ENCODE measurements at places on chromosomes 2 and 18.

DNA sequence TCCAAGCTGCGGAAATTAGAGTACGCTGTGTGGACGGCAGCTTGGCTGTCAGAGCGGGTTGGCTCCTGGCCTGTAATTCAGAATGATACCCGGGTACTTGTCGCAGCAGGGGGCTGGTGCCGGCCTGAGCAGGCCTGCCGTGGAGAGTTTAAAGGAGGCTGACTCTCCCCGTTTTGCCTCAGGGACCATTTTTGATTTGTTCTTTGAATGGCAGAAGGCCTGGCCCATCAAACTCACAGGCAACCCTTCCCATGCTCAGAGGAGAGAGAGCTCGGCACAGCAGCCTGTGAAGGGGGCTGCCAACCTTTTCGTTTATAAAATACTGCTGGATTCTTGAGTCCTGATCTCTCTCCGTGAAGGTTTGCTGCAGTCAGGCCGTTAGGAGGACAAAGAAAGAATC, 151.3 kb downstream of the KLHL29 start:
- no peak for DNase-seq

- DNase-seq = no peak
These were observed 53.8 kb upstream of the GATA6 start for GRCh38 chr18:22115573-22115972.

- no peak for DNase-seq
These were observed 11.5 kb downstream of the VPS4B start for GRCh38 chr18:63410792-63411191.

DNA sequence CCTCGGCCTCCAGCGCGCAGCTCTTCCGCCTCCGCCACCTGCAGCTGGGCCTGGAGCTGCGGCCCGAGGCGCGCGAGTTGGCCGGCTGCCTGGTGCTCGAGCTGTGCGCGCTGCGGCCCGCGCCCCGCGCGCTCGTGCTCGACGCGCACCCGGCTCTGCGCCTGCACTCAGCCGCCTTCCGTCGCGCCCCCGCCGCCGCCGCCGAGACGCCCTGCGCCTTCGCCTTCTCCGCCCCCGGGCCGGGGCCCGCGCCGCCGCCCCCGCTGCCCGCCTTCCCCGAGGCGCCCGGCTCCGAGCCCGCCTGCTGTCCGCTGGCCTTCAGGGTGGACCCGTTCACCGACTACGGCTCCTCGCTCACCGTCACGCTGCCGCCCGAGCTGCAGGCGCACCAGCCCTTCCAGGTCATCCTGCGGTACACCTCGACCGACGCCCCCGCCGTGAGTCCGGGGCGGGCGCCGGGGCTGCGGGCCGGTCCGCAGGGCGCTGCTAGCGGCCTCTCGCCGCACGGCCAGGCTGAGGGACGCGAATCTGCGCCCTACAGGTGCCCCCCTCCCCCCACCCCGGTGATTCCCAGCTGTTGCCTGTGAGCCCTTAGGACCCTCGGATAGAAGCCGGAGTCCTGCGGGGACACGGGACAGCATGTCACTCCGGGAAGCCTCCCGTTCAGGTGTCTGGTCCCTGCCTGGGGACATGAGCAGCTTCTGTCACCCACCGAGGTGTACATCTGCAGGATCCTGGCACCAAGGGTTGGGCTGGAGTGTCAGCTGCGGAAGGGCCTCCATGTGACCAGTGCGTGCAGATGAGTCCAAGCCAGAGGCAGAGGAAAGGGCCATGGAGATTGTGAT, 616 bp downstream of the RNPEPL1 start:
- peak; percentile 46 for DNase-seq

GRCh38 chr2:147006736-147007141, 838.1 kb upstream of the ACVR2A start:
- DNase-seq = no peak

GRCh38 chr2:174002679-174003078, 37.5 kb upstream of the SP3 start:
- DNase-seq = no peak

DNA sequence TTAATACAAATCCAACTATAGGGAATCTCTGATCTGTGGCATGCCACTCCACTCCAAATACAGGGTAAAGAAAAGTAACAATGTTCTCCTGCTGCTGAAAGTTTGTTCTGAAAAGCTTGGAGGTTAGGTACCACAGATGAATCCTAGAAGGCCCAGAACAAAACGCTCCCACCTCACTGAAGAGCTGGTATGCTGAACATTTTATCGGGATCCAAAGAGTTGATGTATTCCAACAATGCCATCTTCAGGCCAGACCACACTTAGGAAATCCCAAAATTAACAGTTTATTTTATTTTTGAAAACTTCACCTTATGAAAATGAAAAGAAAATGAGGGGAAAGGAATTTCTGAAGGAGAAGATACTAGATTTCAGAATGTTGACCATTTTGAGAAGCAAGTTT, 145.1 kb upstream of the CDH19 start:
- no peak for DNase-seq

GRCh38 chr2:240089306-240089705, 36.0 kb upstream of the OR6B3 start:
- DNase-seq = no peak

DNA sequence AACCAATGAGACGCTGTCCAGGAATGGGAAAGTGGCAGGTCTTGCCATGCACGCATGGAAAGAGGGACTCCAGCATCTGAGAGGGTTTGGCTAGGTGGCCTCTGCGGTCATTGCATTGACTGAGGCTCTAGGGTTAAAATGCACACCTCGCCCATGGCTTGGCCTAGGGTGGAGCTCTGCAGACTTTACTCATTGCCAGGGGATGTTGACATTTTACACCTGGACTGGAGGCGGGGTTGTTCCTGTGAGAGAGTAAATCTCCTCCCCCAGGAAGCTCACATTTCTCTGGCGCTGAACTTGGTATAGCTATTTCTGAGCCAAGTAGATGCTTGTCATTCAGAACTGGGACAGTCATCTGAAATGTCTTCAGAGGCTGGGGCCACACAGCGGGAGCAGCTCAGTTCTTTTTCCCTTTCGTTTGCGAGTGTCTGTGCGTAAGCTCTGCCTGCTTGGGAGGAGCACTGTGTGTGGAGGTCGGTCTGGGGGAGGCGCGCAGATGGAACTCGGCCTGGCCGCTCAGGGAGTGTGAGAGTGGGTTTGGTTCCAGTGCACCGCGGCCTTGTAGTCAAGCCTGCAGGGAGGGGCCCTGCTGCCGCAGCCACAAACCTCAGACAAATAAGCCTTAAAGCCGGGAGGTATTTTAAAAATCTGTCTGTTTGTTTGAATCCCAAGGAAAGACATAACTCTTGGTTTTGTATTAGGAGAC, 76.5 kb downstream of the LPIN1 start:
- no peak for DNase-seq

DNA sequence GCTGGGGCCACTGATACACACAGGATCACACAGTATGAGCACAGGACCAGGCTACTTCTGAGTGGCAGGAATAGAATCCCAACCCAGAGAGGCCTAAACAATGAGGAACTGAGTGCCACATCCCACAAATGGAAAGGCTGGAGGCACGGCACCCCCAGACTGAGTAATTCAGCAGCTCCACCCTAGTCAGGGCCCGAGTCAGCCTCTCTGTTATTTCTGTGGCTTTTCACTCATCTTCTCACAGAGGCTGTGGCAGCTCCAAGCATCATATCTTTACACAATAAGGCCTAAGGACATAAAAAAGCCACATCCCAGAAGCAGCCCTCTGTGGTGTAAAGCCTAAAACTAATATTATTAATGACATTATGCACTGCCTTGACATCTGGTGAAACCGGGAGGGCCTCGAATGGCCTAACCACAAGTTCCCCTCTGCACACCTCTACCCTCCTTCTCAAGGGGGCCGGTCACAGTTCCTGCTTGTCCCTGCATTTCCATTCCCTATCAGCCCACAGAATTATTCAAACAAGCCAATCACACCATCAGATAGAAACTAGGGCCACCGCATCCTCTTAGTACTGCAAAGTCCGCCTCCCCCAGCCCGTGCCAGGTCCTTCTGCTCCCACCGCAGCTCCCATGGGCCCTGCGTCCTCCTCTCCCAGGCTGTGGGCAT, 12.5 kb upstream of the MAL start:
- no peak for DNase-seq

DNA sequence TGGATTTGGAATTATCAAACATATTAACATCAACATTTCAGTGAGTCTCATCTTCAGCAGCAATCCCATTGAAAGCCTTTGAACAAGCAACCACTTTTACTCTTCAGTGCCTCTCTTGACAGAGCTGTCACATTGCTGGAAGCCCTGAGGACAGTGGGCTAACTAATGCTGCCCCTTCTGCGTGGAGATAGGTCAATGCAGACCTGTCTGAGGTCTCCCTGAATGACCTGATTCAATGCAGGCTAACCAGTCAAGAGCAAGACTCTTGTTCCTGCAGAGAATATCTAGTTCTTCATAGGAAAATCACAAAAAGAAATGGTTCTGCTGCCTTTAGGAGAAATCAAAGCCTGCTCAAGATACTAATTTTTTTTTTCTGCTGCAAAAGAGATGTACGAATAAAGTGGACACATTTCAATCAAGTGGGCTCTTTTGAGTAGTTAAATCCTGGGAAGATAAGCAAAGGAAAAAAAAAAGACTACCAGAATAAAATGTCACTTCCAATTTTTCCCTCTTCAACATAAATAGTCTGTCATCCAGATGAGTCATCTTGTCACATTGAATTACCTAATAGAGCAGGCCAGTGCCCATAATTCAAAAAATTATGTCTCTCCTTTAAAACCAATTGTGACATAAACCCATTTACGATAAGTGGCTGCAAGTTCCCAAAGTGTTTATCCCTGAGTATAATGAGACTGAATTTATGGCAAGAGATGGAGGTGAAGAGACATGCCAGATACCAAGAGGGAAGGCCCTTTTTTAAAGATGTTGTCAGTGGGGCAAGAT, 1269.0 kb upstream of the DDX18 start:
- no peak for DNase-seq

DNA sequence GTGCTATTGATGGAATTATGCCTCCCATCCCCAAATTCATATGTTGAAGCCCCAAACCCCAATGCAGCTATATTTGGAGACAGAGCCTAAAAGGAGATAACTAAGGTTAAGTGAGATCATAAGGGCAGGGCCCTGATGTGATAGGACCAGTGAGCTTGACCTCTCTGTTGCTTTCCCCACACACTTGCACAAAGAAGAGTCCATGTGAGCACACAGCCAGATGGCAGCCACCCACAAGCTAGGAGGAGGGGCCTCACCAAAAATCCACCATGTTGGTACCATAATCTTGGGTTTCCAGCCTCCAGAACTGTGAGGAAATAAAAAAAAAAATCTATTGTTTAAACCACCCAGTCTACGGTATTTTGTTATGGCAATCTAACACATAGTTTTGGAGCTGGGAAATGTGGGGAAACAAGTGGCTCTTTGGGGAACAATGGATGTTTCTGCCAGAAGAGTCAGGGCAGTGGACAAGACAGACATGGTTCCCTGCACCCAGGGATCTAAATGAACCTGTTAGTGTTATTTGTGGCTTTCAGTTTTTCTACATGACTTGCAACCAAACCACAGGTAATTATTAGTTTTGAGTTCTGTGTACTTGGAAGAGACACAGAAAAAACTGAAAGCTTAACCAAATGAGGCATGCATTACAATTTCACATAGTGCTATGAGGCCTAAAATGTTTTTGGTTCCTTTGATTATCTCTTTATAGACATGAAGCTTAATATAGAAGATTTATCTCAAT, 259.1 kb downstream of the LTBP1 start:
- no peak for DNase-seq

GRCh38 chr2:233456934-233457333, 102.6 kb downstream of the DGKD start:
- no peak for DNase-seq

- DNase-seq = no peak
These were observed 29.5 kb downstream of the SCN2A start for GRCh38 chr2:165268754-165269153.

GRCh38 chr2:2847209-2847676, 516.2 kb upstream of the MYT1L start:
- no peak for DNase-seq

DNA sequence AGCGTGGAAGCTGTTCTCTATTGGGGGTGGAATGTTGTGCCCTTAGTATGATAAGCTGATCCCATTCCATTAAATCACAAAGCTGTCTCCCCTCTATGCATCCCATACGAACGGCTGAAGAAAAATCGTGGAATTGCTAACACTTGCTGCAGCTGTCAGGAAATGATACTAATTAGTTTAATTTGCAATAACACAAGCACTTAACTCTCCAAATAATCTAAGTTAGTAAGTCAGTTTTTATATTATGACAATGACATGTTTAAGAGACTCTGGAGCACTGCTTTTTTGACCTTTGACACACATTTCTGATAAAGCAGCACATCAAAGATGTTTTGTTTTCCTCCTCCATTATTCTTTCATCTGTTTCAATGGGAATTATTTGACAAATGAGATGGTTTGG, 123.7 kb upstream of the SATB2 start:
- DNase-seq = no peak

- no peak for DNase-seq
These were observed 87.6 kb downstream of the TTC27 start for GRCh38 chr2:32715391-32715841.

DNA sequence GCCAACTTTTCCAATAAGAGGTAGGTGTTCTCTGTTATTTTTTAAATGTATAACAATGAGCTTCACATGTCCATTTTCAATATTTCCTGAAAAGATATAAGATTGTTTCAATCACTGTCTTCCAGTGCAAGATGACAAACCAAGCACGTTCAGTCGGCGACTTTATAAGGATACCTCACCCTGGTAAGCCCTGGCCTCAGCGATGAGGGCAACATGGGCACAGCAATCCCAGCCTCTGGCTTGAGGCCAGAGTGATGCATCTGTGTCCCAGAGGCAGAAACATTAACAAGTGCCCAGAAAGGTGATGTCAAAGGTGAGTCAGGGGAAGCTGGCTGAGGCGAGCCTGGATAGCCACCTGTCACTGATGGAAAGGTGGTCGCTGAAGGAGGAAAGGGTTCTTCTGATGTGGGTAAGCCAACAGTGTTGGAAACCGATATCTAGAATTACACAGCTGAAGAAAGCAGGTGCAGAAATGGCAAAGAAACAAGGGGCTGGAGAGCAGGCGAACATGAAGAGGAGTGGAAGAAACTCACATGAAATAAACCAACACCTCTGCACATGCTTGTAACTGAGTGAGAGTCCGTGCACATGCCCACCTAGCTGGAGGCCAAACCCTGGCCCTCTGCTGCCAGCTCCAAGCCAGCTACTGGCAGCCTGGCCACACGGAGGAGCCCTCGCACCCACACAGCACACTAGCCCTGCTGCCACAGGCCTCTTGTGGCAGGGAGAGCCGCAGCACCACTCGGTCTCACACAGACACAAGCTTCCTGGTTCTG, 65.5 kb downstream of the FBXO15 start:
- DNase-seq = peak; percentile 68

GRCh38 chr2:242022550-242023290, 153.2 kb downstream of the RTP5 start:
- DNase-seq = no peak

- DNase-seq = peak; percentile 24
These were observed 5.4 kb upstream of the SALL3 start for GRCh38 chr18:78974115-78974761.

DNA sequence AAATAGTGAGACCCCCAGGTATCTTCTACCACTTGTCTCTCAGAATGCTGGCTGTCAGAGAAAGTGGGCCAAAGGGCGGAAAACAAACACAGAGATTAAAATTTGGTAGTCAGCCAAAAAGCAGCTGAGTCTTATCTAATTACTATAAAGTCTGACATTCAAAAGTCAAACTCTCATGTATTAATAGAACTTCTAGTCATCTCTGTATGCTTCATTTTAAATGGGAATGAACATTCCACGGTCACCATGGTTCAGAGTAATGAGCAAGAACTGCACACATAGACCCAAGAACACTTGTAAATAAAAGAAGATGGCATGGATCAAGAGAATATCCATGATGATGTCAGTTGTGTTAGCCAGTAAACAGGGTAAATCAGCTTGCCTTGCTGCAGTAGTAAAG, 1267.0 kb upstream of the CHAC2 start:
- DNase-seq = no peak

Data from stimulated activated CD8-positive, alpha-beta memory T cell treated with anti-CD3 and anti-CD28 coated beads, Interleukin-4, amount 100 ng/mL, for 48 hours (primary cell).